ENCODE measurements at places on chromosomes 11 and 22.

- DNase-seq, result no peak
These were observed 35.8 kb downstream of the INSC start for GRCh38 chr11:15150507-15150906.

DNA sequence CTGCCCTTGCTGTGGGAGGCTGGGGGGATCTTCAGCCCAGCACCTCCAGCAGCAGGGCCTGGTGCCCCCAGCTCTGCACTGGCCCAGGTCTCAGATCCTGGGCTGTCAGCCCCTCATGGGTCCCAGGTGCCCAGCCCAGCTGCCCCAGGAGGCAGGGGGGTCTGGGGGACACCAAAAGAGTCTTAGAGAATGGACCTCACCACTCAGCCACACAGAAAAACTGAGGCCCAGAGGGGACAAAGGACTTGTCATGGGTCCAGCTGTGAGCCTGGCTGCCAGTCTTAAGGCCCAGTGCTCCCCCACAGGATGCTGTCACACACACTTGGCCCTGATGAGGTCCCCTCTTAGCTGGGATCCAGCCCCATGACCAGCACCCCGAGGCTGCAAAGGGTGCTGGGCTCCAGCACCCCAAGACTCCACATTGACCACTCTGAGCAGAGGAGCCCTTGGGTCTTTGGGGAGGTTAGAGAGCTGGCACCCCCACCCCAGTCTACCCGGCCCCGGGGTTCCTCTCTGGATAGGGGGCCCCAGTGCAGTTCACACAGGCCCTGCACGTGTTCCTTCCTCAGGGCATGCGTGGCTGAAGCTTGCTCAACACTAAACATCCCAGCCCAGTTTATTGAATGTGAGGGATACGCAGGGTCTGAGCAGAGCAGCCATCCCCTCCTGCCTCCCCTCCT, 54.4 kb downstream of the IGLL5 start:
- DNase-seq, result no peak

GRCh38 chr22:31825513-31825912, 71.7 kb downstream of the DEPDC5 start:
- no peak for DNase-seq

GRCh38 chr22:45007391-45008185, 2.2 kb downstream of the PHF21B start:
- no peak for DNase-seq

GRCh38 chr11:44324749-44325525, 15.0 kb upstream of the ALX4 start:
- DNase-seq, result no peak

Data from ascending aorta (tissue), 2 donors.